Hematopoietic multipotent progenitor cell treated with erythropoietin and hydrocortisone succinate and interleukin-3 and kit ligand, for 15 days (in vitro differentiated cells): ENCODE measurements at places on chromosomes 12 and 14.

GRCh38 chr12:56220611-56221231 lies 1.0 kb downstream of the RNF41 start:
- peak; percentile 21 for DNase-seq

- no peak for DNase-seq
These were observed 892.4 kb downstream of the RPS29 start for GRCh38 chr14:48693793-48694192.

DNA sequence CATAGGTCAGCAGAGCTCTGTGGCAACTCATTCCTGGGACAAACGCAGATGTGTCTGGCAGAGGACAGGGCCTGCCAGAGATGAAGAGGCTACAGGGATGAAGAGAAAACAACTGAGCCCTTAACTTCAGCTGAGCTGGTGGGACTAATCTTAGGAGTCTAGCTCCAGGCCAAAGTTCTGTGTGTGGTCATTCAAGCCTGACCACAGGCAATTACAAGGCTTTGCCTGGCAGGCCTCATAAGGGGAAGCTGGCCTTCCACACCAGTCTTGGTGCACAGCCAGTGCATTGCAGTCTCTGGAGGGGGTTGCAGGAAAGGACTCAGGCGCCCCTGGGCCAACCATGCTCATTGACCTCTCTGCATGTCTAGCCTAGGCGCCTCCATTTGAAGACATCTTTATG lies 127.6 kb upstream of the DAAM1 start:
- no peak for DNase-seq

- DNase-seq: peak; percentile 27
These were observed 606 bp downstream of the CINP start for GRCh38 chr14:102362084-102362483.

- DNase-seq: no peak
These were observed 29.0 kb upstream of the ELK3 start for GRCh38 chr12:96164951-96165811.

GRCh38 chr14:101198398-101199027 lies 295.0 kb upstream of the RTL1 start:
- DNase-seq: no peak

GRCh38 chr14:67141146-67141900 lies 47.9 kb upstream of the GARIN2 start:
- DNase-seq: no peak

DNA sequence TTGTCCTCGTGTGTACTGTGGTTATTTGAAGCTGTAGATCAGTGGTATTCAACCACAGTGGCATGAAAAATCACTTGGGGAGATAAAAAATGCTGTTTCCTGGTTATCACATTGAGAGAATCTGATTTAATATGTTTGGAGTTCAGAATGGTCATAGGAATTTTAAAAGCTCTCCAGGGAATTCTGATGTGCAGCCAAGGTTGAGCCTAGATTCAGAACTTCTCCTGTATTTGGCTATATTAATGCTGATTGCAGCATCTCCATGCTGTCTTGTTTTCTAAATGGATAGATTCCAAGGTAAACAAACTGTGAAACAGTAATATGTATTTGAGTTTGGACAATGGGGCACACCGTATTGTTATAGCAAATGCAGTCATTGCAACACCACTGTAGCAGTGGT lies 982.2 kb upstream of the FBXO33 start:
- DNase-seq: no peak

- no peak for DNase-seq
These were observed 71.1 kb upstream of the SAV1 start for GRCh38 chr14:50739186-50739585.

DNA sequence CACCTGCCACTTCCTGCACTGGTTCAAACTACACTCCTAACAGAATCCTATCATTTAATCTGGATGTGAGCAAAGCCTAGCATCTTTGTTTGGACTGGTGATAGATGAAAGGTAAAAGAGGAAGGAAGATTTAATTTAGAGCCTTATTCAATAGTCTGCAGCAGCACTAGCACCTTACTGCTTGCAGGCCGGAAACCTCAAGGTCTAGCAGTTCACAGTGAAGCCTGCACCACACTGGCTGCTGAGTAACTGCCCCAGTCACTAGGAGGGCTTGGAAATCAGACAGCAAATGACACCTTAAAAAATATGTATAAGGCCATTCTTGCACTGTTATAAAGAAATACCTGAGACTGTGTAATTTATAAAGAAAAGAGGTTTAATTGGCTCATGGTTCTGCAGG lies 358.0 kb downstream of the DAD1 start:
- no peak for DNase-seq

DNA sequence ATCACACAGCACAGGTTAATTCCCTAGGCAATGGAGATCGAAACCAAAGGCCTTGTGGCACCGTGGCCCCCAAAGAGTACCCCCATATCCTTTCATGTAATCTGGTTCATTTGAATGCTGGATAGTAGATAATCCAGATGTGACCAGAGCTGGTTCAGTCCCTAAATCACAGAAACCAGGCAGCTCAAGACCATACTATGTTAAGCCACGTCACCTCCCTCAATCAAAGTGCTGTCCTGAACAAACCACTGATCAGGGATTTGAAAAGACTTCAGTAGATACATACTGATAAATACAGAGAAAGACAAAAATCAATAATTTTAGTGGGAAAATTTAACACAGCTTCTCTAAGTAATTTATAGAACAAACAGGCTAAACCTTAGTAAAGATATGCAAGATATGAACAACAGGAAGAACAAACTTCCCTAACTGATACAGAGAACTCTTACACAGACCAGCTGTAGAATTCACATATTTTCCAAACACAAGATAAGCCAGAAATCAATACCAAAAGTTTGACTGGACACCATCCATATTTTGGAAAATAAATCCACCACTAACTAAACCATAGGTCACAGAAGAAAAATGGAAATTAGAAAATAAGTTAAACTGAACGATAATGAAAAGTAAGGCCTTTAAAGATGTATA lies 67.1 kb downstream of the BCAT1 start:
- no peak for DNase-seq
